Liver (tissue), 10 donors: ENCODE measurements at places on chromosomes 16 and 17.
A peak's percentile ranks its signal among the peaks of the same experiment; 100 is the strongest.

GRCh38 chr17:4534928-4535666 is 20.1 kb downstream of the MYBBP1A start:
- no peak for DNase-seq

DNA sequence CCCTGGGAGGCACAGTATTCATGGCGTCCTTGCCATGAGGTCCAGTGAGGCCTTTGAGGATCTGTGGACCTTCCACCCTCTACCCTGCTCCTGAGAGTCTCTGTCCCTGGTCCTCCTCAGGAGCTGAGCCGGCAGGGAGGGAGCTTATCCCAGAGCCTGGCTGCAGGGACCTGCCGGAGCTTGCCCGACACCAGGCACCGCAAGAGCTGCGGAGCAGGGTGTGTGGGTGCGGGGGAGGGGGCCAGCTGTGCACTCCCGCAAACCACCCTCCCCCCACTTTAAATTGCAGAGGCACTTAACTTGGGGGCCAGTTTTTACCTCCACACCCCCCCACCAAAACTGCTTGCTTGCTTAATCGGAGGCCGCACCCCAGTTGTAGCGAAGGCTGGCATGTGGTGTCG is 609 bp upstream of the ZNF750 start:
- no peak for DNase-seq

- no peak for DNase-seq
Observed at GRCh38 chr16:54630284-54630967, 300.2 kb upstream of the IRX5 start.

DNA sequence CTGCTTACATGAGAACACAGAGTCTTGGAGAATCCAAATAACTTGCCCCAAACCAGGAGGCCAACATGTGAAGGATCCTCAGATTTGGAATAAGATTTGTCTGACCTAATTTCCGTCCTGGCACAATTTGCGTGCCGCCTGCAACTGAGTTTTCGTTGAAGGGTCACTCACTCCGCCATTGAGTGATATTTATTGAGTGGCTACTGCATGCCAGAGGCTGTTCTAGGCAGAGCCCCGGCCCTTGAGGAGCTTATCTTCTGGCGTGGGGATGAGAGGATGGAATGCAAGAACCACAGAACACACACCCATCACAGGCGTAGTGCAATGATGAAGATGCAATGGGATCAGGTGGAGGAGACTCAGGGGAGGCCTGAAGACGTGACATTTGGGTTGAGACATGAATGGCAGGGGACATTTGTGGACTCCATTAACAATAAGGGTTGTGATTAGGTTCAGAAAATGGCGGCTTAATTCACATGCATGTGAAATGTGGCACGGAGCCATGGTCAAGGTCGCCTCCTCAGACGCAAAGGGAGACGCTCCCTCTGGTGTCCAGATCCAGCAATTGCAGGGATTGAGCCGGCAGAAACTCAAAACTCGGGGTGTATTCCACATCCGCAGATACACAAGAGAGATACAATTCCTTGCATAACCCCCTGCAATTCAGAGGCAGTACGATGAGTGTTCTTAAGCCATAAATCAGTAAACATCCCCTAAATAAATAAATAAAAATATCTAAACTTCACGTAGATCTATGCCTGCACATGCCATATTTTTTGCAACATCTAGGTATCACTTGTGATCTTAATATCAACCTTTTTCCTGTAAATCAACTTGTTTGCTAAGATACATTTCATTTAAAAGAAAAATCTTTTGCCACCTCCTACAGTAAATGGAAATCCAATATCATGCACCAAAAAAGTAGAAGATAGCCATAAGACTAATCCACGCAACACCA is 57.9 kb upstream of the CACNG4 start:
- DNase-seq: peak; percentile 71

DNA sequence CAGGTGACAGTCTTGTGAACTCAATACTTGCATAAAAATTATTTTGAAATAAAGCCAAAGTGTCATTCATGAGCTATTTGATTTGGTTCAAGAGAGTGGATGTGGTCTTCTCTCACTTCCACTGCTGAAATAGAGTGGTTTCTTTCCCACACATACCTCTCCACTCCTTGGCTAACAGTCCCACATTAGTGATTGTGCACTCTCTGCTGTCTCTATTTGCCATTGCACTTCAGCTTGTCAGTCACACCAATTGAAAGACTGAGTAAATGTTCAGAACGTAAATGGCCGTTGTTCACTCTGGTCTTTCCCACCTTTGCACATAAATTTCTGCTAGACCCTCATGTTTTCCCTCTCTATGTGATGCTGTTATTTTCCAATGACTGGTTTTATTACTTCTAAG is 197.5 kb downstream of the FTO start:
- no peak for DNase-seq

- DNase-seq: no peak
Observed at GRCh38 chr16:29854520-29855100, 8.4 kb downstream of the CDIPT start.

GRCh38 chr17:78965491-78965924 is 14.2 kb downstream of the LGALS3BP start:
- DNase-seq: no peak

GRCh38 chr17:81512562-81513371 is at the start of gene ACTG1:
TSS of gene ACTG1 (minus strand) at chr17:81512799. CDS start at chr17:81512354, 445 bp downstream.
- peak; percentile 85 for DNase-seq

- DNase-seq: no peak
Observed at GRCh38 chr16:77905374-77905920, 116.9 kb upstream of the CLEC3A start.

DNA sequence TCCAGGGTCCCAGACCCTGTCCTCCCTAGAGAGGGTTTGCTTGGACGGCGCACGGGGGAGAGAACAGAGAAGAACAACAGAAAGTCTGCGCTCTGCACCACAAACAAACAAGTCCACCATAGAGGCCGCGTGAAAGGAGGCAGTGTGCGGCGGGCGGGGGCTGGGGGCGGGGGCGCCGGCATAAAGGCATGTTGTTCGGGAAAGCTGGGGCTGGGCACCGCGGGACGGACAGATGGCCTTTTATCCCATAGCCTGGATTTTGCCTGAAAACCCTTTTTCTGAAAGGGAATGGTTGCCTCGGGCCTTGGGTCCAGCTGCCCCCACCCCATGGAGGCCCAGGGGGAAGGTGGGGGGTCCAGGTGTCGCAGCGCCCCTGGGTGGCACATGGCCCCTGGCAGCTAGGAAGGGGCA is 26.0 kb downstream of the FA2H start:
- DNase-seq: no peak

GRCh38 chr17:76309461-76309860 is 1.4 kb upstream of the QRICH2 start:
- DNase-seq: no peak
